T-helper 2 cell treated with Interferon-gamma antibody and Interleukin-4, amounts not matched to agents 5 μg/mL and 100 μg/mL, for 36 hours (primary cell): ENCODE measurements at places on chromosomes 6 and 20.
A peak's percentile ranks its signal among the peaks of the same experiment; 100 is the strongest.

GRCh38 chr6:166488076-166488685 is 98.3 kb downstream of the RAMACL start:
- DNase-seq = peak; percentile 67

DNA sequence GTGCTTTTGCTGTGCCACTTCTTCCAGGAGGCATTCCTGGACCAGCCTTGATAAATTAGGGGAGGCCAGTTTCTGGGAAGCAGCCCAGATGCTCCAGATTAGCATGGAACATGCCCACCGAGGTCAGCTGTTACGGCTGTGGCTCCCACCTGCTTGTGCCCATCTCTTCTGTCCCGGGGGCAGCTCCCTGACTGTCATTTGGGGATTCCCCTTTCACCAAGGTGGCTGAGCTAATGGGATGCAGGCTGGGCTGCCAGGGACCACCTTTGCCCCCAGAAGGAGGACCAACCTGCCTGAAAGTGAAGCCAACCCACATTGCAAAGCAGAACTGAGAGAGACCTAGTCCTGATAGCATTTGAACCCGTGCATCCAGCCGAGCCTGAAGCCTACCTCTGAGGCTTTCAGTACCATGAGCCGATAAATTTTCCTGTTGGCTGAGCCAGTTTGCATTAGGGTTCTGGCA is 85.3 kb downstream of the PTPN1 start:
- DNase-seq = no peak

DNA sequence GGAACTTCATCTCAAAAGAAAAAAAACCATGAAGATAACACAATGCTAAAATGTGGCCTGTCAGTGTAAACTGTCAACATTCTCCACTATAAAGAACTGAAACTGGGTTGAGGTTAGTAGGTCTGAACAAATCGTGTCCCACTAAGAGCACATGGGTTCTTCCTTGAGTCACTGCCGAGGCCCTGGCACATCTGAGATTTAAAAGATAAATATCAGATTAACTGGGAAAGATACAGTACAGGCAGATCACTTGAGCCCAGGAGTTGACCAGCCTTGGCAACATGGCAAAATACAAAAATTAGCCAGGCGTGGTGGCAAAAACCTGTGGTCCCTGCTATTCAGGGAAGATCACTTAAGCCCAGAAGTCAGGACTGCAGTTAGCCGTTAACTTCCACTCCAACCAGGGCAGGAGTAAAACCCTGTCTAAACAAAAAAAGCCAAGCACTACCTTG is 5.6 kb downstream of the EEF1A1 start:
- peak; percentile 27 for DNase-seq

DNA sequence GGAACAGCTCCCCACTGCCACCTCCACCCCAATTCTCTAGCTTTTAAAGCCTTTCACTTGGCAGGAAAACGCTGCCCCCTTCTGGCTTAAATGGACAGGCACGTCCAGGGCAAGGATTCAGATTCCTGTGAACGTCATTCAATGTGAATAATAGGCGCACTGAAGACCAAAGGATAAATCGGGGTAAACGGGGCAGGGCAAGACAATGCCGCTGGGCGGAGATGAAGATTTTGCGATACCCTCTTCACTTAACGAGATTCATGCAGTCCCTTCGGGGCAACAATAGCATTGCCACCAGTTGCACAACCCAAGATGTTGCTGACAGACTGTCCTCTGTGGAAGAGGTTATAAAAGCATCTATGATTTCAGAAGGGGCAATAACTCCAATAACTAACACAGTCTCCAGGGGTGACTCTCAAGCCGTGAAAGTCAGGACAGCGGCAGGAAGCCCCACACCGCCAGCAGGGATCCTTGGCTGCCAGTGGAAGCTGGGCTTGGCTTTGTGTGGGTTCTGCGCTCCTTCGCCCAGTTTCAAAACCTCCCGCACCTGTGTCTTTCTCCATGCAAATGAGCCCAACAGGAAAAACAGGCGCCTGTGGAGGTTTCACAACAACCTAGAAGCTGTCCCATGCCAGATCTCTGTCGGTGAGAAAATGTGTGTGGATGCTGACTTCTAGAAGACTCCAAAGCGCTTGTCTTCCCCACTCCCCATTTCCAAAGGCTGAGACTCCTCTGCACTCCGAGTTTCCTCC is 291.8 kb downstream of the BMP7 start:
- no peak for DNase-seq

GRCh38 chr20:37656945-37657344 is 36.9 kb upstream of the CTNNBL1 start:
- no peak for DNase-seq

DNA sequence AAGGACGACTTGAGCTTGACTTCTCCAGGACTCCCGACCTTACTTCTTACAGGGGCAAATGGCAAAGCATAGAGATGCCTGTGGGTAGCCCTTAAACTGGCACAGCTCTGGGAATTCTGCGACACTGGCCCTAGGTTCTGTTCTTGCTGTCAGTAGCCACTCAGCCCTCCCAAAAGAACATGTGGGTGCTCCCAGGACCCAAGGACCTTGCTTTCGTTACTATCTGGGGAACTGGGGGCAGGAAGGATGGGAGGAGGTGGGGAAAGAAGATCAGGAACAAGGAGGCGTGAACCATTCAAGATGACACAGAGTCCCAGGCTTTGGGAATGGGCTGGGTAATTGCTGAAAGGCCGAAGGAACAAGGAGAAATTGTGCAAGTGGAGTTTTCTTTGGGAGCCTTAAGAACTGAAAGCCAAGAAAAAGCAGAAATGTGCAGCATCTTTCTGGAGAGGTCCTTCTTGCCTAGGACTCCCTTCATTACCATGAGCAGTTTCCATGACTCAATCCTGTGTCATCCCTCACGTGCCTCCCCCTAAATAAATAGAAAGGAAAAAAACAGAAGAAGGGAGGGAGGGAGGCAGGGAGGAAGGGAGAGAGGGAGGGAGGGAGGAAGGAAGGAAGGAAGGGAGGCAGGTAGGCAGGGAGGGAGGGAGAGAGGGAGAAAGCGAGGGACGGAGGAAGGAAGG is 284.6 kb upstream of the FOXQ1 start:
- no peak for DNase-seq
